KG1 (cell line): ENCODE measurements at places on chromosomes 11 and 22.

DNA sequence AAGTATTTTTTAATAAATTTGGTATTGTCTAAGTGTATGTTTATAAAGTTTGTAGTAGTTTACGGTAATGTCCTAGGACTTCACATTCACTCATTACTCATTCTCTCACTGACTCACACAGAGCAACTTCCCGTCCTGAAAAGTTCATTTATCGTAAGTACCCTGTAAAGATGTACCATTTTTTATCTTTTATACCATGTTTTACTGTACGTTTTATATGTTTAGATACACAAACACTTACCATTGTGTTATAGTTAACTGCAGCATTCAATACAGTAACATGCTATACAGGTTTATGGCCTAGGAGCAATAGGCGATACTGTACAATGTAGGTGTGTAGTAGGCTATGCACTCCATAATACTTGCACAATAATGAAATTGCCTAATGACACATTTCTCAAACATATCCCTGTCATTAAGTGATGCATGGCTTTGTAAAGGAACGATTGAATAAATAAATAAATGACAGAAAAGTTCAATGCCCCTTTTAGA is 12.5 kb upstream of the CARD18 start:
- DNase-seq = no peak

DNA sequence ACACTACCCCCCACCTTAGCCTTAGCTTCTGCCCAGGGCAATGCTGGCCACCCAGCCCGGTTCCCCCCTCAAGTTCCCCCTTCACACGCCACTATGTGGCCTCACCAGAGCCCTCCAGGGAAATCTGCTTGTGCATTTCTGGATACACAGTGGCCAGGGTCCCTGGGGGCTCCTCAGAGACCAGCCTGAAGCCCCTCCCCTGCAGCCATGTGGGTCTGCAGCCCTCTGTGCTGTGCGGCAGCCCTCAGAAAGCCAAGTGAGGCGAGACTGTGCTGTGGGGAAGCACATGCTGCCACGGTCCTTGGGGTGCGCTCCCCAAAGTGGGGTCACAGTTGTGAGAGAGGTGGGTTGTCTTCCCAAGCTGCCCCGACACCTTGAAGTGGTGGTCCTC is 2.1 kb upstream of the PLXNB2 start:
- DNase-seq = no peak

GRCh38 chr11:34261820-34262219 is 96.0 kb downstream of the ABTB2 start:
- DNase-seq = no peak

DNA sequence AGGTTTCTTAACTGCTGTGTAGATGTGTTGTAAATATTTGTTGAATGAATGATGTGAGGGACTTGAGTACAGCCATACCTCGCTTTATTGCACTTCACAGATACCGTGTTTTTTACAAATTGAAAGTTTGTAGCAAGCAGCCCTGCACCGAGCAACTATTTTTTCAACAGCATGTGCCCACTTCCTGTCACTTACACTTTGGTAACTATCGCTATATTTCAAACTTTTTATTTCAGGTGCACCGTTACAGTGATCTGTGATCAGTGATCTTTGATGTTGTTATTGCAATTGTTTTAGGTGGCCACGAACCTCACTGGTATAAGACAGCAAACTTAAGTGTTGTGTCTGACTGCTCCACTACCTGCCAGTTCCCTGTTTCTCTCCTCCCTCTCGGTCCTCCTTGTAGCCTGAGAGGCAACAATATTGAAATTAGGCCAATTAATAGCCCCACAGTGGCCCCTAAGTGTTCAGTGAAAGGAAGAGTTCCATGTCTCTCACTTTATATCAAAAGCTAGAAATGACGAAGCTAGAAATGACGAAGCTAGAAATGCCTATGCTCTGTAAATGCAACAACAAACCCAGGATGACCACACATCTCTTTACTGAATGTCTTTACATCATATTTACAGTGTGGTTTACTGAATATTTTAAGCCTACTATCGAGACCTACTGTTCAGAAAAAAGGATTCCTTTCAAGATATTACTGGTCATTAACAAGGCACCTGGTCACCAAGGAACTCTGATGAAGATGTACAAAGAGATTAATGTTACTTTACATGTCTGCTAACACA is 1.0 kb downstream of the SFI1 start:
- DNase-seq = no peak

DNA sequence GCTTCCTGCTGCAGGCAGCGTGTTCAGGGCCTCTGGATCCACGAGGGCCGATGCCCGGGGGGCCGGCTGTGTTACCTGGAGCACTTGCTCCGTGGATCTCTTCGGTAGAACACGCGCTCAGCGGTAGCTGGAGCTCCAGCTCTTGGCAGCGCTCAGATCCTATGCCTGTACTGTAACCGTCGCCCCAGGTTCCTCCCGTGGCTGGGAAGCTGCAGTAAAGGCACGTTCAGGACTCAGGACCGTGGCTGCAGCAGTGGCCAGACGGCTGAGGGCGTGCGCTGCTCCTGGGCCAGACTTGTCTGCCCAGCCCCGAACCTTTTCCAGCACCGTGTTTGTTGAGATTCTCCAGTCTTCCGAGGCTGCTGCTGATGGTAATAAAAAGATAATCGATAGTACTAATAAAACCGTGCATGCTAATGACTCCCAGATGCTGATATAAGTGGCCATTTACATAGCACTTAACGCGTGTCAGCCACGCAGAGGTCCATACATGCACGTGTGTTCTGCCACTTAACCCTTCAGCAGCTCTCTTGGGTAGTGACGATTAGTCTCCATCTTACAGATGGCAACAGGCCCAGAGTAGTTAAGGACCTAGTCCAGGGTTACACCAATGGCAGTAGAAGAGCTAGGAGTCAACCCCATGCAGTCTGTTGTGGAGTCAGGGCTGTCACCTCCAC is 1.4 kb downstream of the MOV10L1 start:
- DNase-seq = no peak
